A549 treated with ZK216348 at 1 μM for 4 hours (cell line): ENCODE measurements at places on chromosomes 12 and 14. TPM values are rescaled to one million over a fixed set of nuclear protein-coding genes. Genes with fewer than 3 reads are reported as not detected.

BAZ1A gene
- 21.2 to 41.5 TPM (median 29.5 TPM) in 5 replicates for total RNA-seq

RPGRIP1 gene
- 0.16 to 0.74 TPM (median 0.37 TPM) in 4 of 5 replicates, not detected in the other for total RNA-seq

ENDOU gene
- total RNA-seq, result 0.18 TPM in 1 of 5 replicates, not detected in the others

RNASE4 gene
- total RNA-seq, result 4.3 to 9.6 TPM (median 7.4 TPM) in 5 replicates

PRR4 gene
- 1.2 to 2.5 TPM (median 1.9 TPM) in 5 replicates for total RNA-seq

TMEM117 gene
- 1.4 to 3.2 TPM (median 2.1 TPM) in 5 replicates for total RNA-seq

SRRM4 gene
- not detected in 5 replicates for total RNA-seq

HPD gene
- total RNA-seq, result 1.0 to 2.0 TPM (median 1.5 TPM) in 5 replicates

CLEC1A gene
- total RNA-seq, result not detected in 5 replicates

LIN7A gene
- total RNA-seq, result 0.17 to 0.61 TPM (median 0.31 TPM) in 5 replicates

AMDHD1 gene
- 1.9 to 2.4 TPM (median 2.3 TPM) in 5 replicates for total RNA-seq

SLC15A5 gene
- not detected in 5 replicates for total RNA-seq

TTC6 gene
- total RNA-seq, result 0.33 to 0.49 TPM (median 0.39 TPM) in 4 of 5 replicates, not detected in the other

AKAP5 gene
- total RNA-seq, result 0.27 to 0.68 TPM (median 0.41 TPM) in 5 replicates

SERPINA10 gene
- not detected in 5 replicates for total RNA-seq

GALNT9 gene
- 2.2 to 6.4 TPM (median 5.7 TPM) in 5 replicates for total RNA-seq

DHH gene
- total RNA-seq, result not detected in 5 replicates

KRT79 gene
- 0.09 TPM in 1 of 5 replicates, not detected in the others for total RNA-seq
